ENCODE measurements at places on chromosomes 16 and 17.

DNA sequence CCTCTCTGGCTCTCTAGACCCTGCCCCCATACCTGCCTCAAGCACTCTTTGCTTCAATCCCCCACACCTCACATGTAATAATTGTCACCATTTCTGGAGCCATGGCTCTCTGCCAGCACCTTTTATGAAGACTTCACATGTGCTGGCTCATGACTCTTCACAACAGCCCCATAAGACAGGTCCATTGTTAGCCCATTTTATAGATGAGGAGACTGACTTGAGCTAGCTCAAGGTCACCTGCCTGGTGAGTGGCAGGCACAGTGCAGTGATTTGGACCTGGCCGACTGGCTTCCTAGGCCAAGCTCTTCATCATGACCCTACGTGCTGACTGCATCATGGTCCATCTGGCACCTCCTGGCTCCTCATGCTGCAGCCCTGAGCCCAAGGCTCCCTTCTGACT lies 25.0 kb downstream of the FAM20A start:
- DNase-seq, result no peak

DNA sequence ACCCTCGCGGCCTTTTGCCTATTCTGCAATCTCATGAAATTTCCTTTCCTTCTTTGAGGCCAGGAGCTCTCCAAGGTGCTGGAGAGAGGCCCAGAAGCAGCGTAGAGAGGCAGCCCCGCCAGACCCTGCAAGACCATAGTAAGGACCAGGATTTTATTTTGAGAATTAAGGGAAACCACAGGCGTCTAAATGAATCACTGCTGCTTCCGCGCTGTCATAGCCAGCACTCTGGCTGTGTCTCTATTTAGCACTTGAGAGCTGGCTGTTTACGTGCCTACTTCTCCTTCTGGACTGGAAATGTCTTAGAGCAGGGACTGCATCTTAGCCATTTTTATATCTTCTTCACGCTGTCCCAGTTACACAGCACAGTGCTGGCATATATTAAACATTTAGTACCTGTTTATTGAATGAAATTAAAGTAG lies 37.6 kb upstream of the PIRT start:
- DNase-seq, result no peak

- DNase-seq, result no peak
Measured at GRCh38 chr17:42695500-42695899, 13.2 kb downstream of the CNTNAP1 start.

GRCh38 chr16:1019231-1020090 lies 37.9 kb downstream of the SOX8 start:
- peak; percentile 92 for DNase-seq

- no peak for DNase-seq
Measured at GRCh38 chr17:48961516-48962233, 6.7 kb downstream of the GIP start.

Measured in aorta (tissue), 5 donors.